ENCODE measurements at places on chromosomes 16 and 17.

DNA sequence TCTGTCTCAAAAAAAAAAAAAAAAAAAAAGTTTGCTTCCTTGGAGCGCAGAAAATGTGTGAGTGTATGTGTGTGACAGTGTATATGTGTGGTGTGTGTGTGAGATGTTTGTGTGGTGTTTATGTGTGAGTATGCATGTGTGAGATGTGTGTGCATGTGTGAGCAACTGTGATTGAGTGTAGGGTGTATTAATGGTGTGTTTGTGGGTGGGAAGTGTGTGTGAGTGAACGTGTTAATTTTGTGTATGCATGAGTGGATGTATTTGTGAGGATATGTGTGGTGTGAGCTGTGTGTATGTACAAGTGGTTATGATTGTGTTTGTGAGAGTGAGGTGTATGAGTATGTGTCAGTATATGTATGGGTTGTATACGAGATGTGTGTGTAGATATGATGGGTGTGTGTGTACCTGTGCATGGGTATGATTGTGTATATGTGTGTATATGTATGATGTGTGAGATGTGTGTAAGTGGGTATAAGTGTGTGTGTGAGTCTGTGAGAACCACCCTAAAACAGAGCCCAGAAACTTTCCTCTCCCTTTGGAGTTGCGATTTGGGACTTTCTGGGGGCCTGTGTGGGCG lies 22.5 kb upstream of the ETV4 start:
- no peak for DNase-seq

- DNase-seq = no peak
Measured at GRCh38 chr17:1413281-1413791, 13.3 kb upstream of the YWHAE start.

DNA sequence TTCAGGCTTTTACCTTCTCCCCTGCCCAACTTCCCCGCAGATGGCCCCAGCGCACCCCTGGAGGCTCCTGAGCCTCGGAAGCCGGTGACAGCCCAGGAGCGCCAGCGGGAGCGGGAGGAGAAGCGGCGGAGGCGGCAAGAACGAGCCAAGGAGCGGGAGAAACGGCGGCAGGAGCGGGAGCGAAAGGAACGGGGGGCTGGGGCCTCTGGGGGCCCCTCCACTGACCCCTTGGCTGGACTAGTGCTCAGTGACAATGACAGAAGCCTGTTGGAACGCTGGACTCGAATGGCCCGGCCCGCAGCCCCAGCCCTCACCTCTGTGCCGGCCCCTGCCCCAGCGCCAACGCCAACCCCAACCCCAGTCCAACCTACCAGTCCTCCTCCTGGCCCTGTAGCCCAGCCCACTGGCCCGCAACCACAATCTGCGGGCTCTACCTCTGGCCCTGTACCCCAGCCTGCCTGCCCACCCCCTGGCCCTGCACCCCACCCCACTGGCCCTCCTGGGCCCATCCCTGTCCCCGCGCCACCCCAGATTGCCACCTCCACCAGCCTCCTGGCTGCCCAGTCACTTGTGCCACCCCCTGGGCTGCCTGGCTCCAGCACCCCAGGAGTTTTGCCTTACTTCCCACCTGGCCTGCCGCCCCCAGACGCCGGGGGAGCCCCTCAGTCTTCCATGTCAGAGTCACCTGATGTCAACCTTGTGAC lies 3.6 kb downstream of the MAPK7 start:
- no peak for DNase-seq

GRCh38 chr16:82175627-82176026 lies 5.6 kb upstream of the MPHOSPH6 start:
- DNase-seq = no peak

- no peak for DNase-seq
Measured at GRCh38 chr16:14641926-14642325, 9.2 kb downstream of the BFAR start.

GRCh38 chr17:57874434-57875289 lies 24.8 kb upstream of the MRPS23 start:
- DNase-seq = no peak

- DNase-seq = no peak
Measured at GRCh38 chr16:67393788-67394154, 473 bp upstream of the TPPP3 start.
